ENCODE measurements at places on chromosomes 6 and 20. TPM values are rescaled to one million over a fixed set of nuclear protein-coding genes. Genes with fewer than 3 reads are reported as not detected.
A peak's percentile ranks its signal among the peaks of the same experiment; 100 is the strongest.

Gene OXT
- polyA plus RNA-seq, result not detected

Gene GSTA1
- polyA plus RNA-seq, result 2.9 TPM

Gene KHDC1L
- 1.1 TPM for polyA plus RNA-seq

Gene MAS1
- polyA plus RNA-seq, result 0.03 TPM

- DNase-seq, result no peak
Observed at GRCh38 chr6:142361779-142362750, 60.3 kb downstream of the ADGRG6 start.

GRCh38 chr20:57787990-57788781, 78.4 kb upstream of the PMEPA1 start:
- DNase-seq, result no peak

DNA sequence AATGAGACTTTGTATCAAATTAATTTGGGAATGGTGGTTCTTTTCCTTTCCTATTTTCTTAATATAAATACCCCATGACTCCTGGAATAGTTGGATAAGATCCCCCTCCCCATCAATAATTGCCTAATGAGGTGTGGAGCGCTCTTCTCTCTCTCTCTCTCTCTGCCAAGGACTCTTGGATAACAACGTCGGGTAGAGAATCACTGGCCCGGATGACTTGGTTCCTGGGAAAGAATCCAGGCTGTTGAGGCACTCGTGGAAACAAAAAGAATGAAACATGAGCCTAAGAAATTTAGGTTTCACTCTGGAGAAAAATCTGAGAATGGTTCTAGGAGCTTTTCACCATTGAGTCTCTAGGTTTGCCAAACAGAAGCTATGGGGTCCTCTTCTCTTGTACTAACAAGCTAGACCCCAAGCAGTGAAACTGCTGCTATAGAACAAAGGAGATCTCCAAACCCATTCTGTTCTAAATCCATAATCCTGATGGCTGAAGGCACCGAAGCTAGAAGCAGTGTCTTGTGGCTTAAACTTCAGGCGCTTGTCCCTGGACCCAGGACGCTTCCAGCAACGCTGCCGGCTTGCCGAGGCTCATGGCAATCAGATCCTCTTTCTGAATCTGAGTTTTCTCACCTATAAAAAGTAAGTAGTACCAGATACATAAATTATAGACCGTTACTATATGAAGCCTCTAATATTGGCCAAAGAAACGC, 241.6 kb upstream of the BTBD3 start:
- DNase-seq, result no peak

DNA sequence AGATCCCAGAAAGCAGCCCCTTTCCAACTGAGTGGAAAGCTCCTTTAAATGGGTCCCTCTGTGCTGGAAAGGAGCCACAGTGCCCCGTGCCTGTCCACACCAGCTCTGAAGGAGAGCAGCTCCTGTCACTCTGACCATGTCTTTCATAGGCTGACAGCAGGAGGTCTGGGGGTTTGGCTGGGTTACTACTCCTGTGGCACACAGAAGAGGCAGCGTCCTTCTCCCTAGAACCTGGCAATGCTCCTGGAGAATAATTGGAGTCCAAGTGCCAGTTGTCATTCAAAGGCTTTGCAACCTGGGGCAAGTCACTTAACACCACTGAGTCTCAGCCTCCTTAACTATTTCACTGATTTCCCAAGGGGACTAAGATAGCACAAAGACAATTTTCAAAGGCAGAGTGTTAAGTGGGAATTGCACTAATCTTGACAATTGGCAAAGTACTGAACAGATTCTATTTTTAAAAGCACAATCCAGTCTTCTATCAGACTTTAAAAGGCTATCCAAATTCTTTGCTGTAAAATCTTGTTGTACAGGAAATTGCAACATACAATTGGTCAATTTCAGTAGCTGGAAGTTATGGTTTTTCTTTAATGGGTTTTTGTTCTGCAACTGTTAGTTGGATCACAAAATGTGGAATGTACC, 457.2 kb downstream of the KIF16B start:
- DNase-seq, result peak; percentile 47

- no peak for DNase-seq
Observed at GRCh38 chr6:27260369-27260768, 12.9 kb downstream of the PRSS16 start.

- DNase-seq, result no peak
Observed at GRCh38 chr20:50338479-50339391, 148.1 kb downstream of the CEBPB start.

DNA sequence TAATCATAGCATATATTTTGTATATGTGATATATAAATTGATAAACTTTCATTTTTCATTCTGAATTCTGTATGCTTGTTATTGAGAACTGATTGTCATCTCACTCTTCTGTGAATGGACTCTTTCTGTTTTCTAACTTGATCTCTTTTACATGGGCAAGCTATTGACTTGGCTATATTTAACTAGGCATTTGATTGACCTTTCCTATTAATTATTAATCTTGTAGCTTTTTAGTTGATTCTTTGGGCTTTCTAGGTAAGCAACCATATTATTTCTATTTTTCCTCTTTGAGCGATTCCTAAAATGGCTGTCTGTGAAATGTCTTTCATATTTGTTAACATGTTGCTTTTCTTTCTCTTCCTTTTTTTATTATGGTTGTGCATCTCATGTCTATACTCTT, 347.1 kb downstream of the CDKAL1 start:
- no peak for DNase-seq
